Occipital lobe (tissue), 3 donors: ENCODE measurements at places on chromosomes 4 and X. TPM values are rescaled to one million over a fixed set of nuclear protein-coding genes. Genes with fewer than 3 reads are reported as not detected.

DNA sequence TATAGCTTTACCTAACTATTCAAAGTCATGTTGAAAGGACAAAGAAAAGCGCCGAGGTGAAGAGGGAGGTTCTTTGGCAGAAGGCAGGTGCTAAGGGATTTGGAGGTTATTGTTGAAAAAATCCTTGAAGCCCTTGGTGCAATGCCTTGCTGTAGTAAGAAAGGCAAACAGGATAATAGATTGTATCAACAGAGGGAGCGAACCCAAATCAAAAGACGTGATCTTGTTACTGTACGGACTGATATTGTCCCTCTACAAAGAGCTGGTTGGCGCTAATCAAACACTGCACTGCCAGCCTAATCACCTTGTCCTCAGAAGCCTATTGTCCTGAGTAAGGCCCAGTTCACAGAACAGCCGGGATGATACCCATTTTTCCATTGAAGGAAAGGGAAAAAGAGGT lies 182.9 kb downstream of the ZIC3 start:
- DNase-seq: no peak

DNA sequence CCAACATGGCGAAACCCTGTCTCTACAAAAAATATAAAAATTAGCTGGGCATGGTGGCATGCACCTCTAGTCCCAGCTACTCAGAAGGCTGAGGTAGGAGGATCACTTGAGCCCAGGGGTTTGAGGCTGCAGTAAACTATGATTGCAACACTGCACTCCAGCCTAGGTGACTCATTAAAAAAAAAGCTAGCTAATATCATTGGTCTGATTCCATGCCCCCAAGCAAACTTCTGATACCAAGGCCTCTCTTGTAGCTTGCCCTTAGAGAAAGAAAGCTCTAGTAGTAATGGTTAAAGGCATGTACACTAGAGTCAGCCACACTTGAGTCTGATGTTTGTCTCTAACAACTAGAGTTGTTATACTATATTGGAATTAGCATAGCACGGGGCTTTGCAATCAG lies 32.6 kb upstream of the PHF8 start:
- no peak for DNase-seq

GRCh38 chr4:15455290-15455689 lies 14.4 kb upstream of the CC2D2A start:
- DNase-seq: no peak

DNA sequence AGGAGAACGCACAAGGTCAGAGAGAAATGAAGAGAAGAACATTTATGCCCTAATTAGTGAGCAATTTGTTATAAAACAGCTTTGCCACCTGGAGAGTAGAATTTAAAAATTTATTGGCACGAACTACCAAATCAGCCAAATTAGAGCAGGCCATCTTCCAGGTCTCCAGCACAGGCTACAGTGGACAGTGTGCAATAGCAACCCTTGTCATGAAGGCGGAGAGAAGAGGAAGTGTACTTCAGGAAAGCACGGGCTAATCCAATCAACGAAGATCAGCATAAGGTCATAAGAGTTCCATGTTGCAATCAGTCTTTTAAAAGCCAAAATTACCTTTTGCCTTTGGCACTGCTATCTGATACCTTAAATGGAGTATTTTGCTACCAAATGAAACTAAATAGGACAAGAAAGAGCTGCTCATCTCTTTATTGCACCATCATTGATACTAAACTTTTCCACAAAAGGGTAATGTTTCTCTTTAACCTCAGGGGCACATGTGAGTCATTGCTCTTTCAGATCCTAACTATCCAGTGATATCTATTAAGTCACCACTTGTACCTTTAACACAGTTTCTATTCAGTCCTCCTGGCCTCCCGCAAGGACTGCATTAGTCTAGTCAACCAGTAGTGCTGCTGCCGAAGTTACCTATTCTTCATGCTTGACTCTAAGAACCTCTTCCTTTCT lies 19.9 kb downstream of the ANK2 start:
- no peak for DNase-seq

DNA sequence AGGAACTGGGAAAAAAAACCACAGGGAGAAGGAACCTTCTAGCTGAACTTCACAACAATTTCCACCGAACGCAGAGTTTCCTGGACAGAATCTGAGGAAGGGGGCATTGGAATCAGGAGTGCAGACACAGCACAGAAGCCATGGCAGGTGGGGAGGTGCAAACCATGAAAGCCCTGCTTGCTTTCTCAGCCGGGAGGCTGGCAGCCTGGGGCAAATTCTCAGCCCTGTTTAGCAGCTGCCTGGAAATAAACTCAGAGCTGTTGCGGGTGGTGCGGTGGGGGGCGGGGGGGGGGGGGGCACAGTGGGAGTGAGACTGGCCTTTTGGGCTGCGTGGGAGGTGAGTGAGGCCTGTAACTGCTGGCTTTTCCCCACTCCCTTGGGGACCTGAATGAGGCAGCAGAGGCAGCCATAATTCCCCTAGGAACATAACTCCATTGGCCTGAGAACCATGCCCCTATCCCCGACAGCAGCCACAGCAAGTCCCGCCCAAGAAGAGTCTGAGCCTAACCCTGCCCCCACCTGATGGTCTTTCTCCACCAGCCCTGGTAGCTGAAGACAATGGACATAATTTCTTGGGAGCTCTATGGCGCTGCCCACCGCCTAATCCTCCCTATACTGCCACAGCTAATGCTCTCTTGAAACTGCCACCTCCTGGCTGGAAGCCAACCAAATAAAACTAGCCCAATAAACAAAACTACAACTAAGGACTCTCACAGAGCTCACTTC lies 176.3 kb downstream of the FAM13A start:
- DNase-seq: no peak

DNA sequence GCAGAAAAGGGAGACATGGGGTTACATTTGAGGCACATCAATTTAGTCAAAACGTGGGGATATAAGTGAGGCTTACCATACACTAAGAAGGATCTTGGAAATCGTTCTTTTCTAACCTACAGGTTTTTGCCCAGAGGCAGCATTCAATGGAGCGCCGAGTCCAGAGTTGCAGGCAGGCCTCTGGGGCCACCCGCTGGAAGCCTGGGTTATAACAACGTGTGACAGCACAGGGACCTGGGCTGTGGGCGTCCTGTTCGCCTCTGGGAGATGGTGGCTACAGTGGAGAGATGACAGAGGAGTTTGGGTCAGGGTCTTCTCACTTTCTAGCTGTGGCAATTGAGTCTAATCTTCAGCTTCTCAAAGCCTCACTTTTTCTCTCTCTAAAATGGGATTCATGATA lies 53.9 kb downstream of the ENPP6 start:
- DNase-seq: peak; percentile 45

The TRIM61 gene
- total RNA-seq: 2.5 TPM

The ZCCHC18 gene
- total RNA-seq: 12.0 TPM

The ANOS1 gene
- total RNA-seq: 22.0 TPM

The AFAP1 gene
- total RNA-seq: 62.2 TPM

The FAM47E gene
- total RNA-seq: 3.9 TPM

The TLR10 gene
- total RNA-seq: 2.5 TPM
